ENCODE measurements at places on chromosomes 1 and 21. TPM values are rescaled to one million over a fixed set of nuclear protein-coding genes. Genes with fewer than 3 reads are reported as not detected.

Gene ESPN
- total RNA-seq: 8.3 TPM

Gene GCSAML
- total RNA-seq: 2.2 TPM

Gene C1orf94
- total RNA-seq: not detected

Gene ZBTB8A
- 8.4 TPM for total RNA-seq

Gene SPRR4
- not detected for total RNA-seq

Gene CYP4X1
- 12.8 TPM for total RNA-seq

Gene FAM72C
- not detected for total RNA-seq

Gene CHIA
- total RNA-seq: 10.9 TPM

Gene FCRL2
- total RNA-seq: 1.3 TPM

GRCh38 chr1:228697207-228698016, 37.9 kb upstream of the RHOU start:
- peak; percentile 65 for DNase-seq

GRCh38 chr1:162138112-162138511, 68.6 kb downstream of the NOS1AP start:
- no peak for DNase-seq

GRCh38 chr1:230760360-230760827, 13.2 kb downstream of the CAPN9 start:
- no peak for DNase-seq

GRCh38 chr1:178055779-178056471, 38.0 kb upstream of the RASAL2 start:
- peak; percentile 62 for DNase-seq

DNA sequence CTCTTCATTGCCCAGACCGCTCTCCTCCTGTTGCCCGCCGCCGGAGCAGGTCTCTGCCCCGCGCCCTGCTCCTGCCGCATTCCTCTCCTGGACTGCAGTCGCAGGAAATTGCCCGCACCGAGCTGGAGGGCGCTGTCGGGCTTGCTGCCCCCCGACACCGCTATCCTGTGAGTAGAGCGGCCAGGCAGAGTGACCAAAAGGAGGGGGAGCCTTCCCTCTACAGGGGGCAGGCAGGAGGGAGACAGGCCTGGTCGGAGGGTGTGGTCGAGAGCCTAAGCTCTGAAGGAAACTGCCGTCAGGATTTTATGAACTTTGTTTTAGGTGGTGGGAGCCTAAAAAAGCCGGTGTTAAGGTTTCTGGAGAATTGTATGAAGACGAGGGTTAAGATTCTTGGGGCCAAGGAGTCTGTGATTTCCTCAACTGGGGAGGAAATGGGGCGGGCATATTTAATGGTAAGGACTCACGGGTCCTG, 517 bp downstream of the LRIG2 start:
- no peak for DNase-seq

DNA sequence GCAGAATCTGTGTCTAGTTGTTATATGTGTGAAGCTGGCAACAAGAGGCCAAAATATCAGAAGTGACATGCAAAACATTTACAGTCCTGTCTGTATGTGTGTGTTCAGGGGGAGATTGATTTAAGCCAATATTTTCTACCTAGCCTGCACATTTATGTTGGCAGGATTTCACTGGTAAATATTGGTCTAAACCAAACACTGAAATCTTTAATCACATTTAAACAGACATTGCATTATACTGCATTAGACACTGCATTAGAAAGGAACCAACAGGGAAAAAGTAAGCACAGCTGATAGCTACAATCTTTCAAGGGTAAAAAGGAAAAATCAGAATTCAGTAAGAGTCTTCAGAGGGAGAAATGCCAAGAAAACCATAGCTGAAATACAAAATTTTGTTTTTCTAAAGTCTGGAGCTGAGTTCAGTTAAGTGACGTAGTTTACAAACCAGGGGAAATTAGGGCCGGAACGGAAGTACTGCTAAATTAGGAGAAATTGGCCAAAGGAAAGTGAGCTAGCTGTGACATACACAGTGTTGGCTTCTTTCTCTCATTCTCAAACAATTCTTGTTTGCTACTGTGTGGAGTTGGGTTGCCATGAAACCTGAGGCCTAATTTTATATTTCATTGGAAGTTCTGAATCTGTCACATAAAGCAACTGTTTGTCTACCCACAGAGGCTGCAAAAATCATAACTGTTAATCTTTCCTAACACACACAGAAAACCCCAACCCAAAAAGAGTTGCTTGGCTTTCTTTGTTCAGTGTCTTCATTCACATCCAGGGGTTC, 217.3 kb upstream of the SGIP1 start:
- DNase-seq: no peak

DNA sequence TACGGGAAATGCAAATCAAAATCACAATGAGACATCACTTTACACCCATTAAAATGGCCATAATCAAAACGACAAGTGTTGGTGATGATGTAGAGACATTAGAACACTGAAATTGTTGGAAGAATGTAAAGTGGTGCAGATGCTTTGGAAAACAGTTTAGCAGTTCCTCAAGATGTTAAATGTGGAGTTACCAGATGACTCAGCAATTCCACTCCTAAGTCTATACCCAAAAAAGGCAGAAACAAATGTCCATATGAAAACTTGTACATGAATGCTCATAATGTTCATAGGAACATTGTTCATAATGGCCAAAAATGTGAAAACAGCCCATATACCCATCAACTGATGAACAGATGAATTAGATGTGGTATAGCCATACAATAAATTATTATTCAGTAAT, 267.4 kb downstream of the KCNH1 start:
- DNase-seq: no peak

DNA sequence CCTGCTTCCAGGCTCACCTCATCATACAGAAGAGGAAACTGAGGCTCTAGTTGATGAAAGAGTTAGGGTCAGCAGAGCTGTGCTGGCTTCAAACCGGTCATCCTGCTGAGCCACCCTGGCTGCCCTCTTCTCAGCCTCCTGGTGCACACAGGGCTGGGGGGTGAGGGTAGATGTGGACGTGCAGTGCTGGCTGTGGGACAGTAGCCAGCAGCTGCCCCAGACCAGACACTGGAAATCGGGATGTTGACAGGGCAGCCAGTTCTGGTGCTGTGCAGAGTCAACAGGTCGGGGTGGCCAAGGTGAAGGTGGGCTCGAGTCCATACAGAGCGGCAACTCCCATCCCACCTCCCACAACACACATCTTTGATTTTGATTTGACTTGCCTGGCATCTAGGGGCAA, 1.5 kb upstream of the CLCNKA start:
- DNase-seq: no peak

DNA sequence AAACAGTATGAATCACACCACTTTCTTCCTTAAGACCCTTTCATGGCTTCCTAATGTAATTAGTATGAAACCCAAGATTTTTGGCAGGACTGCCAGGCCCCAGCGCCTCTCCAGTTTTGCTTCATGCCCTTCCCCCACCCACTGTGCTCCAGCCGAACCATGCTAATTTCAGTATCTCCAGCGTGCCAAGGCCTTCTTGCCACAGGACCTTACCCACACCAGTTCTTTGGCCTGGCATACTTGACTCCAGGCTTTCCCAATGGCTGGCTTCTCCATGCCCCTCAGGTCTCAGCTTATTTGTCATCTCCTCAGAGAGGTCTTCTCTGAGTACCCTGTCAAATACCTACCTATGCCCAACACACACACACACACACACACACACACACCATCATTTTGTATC, 38.5 kb downstream of the ACP6 start:
- DNase-seq: no peak

GRCh38 chr1:107739201-107739600, 225.8 kb downstream of the VAV3 start:
- no peak for DNase-seq

DNA sequence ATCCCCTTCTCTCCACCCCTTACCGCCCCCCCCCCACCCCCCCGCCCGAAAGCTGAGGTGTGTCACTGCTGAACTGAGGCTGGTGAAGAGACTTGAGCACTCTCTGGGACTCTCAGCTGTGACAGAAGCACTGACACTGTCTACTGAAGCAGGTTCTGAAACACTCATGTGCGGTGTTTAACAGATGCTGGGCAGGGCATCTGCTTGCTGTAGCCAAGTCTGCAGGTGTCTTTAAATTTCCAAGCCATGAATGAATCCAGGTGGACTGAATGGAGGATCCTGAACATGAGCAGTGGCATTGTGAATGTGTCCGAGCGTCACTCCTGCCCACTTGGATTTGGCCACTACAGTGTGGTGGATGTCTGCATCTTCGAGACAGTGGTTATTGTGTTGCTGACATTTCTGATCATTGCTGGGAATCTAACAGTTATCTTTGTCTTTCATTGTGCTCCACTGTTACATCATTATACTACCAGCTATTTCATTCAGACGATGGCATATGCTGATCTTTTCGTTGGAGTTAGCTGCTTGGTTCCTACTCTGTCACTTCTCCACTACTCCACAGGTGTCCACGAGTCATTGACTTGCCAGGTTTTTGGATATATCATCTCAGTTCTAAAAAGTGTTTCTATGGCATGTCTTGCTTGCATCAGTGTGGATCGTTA, at the start of gene GPR52:
TSS of gene GPR52 (plus strand) at position 99 of the 665 bp plus-strand sequence. CDS start at position 247, 148 bp downstream.
- no peak for DNase-seq

DNA sequence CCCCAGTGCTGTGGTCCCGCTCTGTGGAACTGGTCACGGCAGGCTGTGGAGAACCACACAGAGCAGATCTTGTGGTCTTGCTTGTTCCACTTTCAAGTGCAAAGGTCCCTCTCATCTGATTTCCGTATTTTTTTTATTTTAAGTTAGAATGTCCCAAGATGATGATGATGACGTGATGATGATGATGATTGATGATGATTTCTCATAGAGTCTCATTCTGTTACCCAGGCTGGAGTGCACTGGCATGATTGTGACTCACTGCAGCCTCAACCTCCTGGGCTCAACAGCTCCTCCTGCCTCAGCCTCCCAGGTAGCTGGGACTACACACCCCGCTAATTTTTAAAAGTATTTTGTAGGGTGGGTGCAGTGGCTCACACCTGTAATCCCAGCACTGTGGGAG, 12.2 kb downstream of the EVA1C start:
- DNase-seq: no peak

- no peak for DNase-seq
Measured at GRCh38 chr1:79497193-79497773, 490.8 kb upstream of the ADGRL4 start.

- DNase-seq: no peak
Measured at GRCh38 chr1:61424382-61424781, 300.6 kb downstream of the TM2D1 start.

DNA sequence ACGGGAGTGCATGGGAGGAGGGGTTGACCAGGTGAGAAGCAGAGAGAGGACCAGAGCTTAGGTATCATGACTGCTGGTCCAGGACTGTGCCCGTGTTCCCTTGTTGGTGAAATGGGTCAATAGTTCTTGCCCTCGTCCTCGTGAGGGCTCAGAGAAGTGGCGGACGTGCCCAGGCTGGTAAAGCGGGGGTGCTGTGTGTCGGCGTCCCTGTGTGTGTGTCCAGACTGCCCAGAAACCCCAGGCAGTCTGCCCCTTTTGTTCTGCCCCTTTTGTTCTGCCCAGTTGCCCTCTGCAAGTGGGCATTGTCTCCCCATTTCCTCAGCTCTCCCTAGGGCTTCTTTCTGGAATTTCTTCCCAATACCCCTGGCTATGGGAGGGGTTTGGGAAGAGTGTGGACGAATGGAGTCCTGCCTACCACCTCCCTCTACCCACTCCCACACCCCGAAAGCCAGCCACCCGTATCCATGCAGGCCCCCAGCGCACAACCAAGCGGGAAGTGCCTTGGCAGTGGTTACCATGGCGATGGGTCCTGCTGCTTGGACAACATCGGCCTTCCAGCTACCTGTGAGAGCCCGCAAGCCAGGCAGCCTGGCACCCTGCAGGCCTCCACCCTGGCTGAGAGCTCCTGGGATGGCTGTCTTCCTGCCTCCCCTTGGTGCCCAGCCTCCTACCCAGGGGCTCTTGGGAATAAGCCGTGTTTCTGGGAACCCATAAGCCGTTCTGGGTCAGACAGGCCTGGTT, 34.7 kb downstream of the ACOT11 start:
- DNase-seq: no peak

- DNase-seq: no peak
Measured at GRCh38 chr1:91691525-91691924, 190.9 kb downstream of the CDC7 start.

GRCh38 chr21:18449605-18450550, 46.3 kb upstream of the TMPRSS15 start:
- DNase-seq: no peak

DNA sequence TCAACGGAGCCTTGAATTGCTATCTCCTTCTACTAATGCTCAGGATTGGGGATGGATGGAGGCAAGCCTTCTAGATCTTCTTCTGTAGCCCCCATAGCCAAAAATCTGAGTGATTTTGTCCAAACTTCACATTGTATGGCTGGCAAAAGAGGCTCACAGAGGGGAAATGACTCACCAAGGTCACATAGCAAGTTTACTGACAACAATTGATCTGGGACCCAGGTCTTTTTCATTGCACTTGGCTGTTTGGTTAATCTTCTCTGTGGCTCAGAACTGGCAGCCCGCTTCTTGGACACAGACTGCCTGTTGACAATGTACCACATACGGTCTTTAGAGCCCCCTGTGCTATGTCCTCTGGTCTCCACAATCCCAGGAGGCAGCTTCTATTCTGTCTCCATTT, 3.0 kb upstream of the LACTBL1 start:
- no peak for DNase-seq

- DNase-seq: no peak
Measured at GRCh38 chr1:100391675-100392074, 39.4 kb downstream of the CDC14A start.

DNA sequence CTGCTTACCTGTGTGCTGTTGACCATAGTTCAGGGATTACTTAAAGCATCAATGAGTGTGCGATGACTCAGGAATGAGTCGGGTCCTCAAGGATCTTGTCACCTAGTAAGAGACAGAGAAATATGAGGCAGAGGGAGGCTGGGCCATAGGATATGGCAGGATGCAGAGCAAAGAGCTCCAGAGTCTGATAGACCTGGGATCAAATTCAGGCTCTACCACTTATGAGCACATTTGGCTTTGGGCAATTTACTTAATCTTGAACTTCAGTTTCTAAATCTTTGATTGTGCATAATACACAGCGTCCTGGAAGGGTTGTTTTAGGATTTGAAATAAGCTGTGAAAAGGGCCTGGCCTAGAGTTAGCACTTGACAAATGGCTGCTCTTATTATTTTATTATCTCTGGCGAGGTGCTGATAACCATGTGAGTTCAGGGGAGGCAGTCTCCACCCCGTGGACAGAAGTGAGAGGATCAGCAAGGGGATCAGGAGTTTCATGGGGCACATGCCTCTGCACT, 94.5 kb downstream of the ROR1 start:
- DNase-seq: no peak

GRCh38 chr1:6197746-6198427, 1.5 kb downstream of the RPL22 start:
- no peak for DNase-seq

DNA sequence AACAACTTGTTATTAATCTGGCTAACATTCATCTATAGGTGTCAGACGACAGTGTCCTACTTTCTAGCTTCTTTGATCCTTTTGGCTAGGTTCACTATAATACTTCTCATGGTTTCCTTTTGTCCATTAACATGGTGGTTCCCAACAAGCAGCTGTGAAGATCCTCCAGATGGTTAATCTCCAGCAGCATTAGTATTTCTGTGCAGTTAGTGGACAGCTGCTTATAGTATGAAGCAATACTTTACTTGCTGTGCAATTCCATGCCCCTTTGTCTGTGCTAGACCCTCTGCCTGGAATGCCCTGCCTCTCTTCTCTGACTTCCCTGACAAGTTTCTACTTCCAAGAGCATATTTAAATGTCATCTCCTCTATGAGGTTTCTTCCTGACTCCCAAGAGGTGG, 41.7 kb upstream of the ARHGAP29 start:
- no peak for DNase-seq

All from lower lobe of right lung (tissue), 2 donors.